NCI-H2081 (cell line): ENCODE measurements at places on chromosomes 4 and X.

DNA sequence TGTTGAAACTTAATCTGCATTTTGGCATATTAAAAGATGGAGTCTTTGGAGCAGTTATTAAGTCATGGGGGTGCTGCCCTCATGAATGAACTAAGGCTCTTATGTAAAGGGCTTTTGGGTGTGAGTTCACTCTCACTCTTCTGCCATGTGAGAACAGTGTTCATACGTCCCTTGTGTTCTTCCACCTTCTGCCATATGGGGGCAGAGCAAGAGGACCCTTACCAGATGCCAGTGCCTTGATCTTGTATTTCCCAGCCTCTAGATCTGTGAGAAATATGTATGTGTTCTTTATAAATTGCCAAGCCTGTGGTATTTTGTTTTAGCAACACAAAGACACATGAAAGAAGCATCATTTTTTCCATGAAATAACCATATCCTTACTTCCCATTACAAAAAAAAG lies 213.9 kb downstream of the SPOCK3 start:
- DNase-seq = peak; percentile 19

GRCh38 chr4:87326460-87326859 lies 3.8 kb upstream of the HSD17B13 start:
- DNase-seq = peak; percentile 78

DNA sequence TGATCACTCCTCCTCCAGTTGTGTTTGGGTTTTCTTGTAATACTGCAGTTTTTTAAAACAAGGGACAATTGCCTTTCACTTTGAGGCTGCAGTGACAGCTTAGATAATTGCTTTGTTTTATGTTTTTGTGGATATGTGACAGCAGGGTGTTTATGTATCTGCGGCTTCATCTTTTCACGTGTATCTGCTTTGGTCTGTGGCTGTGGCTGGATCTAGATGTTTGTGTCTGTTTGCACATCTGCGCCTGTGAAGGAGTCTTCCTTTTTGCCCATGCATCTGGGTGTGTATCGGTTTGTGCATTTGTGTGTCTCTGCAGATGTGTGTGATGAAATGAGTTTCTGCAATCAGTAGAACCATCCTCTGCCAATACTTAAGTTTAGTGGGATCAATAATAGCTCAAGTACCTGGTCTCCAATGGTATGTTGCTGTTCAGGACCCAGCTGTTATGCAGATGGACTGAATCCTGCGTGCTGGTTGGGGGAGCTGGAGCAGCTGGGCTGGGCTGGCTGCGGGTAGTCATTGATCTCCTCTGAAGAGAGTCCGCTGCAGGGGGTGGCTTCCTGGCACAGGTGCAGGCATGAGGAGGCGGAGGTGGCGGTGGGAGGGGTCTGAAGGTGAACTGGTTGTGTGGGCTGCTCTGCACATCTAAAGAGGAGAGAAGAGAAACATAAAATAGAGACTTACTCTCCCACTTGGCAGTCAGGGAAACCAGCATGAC lies 390.3 kb downstream of the SH2D1A start:
- peak; percentile 81 for DNase-seq

GRCh38 chr4:161359491-161359890 lies 804.3 kb downstream of the FSTL5 start:
- no peak for DNase-seq

DNA sequence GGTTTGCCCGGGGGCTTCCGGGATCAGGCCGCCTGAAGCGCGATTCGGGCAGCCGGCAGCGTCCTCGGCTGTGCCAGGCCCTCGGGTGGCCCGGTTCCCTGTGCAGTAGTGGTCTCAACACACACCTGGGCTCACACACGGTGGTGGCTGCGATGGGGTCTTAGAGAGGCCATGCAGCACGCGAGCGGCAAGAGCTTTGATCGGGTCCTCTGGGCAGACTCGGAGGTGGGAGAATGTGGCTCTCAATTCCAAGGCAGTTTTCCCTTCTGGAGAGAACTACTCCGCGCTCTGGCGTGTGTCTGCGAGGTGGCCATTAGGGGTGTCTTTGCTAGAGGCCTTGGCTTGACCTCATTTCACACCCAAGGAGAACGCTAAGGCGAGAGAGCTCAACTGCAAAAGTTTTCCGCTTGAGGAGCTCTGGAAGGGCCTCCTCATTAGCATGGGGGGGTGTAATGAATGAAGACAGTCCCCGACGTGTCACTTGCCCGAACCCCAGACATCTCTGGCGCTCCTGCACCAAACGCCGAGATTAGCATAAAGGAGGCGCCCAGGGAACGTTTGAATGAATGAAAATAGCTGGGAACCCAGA lies 771 bp upstream of the RBPJ start:
- DNase-seq = no peak

DNA sequence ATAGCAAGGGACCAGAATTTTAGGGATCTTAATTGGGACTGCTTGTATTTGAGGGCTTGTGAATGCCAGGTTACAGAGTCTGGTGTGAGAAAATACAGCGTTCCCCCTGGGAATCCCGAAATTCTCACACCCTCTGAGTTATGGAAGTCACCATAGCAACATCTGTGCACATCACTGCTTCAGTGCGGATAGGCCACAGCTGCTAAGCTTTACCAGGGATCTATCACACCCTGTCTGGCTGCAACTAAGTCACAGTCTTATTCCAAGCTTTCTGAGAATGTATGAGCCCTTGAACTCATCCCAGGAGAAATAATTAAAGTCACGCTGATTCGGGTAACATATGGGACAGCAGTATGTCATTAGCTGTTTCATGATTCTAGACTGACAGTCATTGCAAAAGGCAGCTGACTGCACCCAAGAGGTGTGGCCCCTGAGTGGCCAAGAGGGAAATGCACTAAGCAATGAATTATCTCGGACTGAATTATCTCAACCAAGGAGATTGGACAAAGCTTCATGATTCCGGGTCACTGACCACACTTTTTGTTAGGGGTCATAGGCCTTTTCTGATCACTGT lies 46.7 kb upstream of the BTC start:
- DNase-seq = no peak

- DNase-seq = peak; percentile 87
Measured at GRCh38 chr4:180542445-180543100, 1700.6 kb upstream of the TENM3 start.

DNA sequence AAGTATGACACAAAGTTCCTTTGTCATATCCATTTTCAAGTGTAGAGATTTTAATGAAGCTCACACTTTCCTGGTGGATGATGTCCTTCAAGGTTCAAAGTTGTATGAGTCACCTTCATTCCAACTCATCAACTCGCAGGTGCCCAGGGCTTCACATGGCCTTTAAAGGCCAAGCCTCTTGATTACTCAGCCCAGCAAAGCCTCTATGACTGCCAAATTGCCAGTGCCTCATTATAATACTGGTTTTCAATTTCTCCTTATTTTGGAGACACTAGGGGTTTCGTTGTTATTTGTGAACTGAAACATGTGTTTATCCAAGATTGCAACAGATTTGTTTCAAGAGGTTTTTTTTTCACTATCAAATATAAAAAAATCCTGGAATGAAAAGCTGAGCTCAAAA lies 45.9 kb upstream of the PPP3CA start:
- DNase-seq = no peak
